ENCODE measurements at places on chromosomes 1 and 21.

DNA sequence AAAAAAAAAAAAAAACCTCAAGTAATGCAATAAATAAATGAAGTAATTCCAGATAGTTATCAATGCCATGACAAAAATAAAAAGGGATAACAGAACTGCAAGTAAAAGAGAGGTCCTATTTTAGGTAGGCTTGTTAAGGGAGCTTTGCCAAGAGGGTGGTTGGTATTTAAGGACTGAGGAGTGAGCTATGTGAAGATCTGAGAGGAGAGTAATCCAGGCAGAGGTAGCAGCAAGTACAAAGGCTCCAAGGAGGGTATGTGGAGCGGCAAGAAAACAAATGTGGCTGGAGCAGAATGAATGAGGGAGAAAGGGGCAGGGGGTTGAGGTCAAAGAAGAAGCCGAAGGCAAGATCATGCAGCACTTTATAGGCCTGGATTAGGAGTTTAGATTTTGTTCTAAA lies 59.9 kb upstream of the CDC42BPA start:
- no peak for DNase-seq

GRCh38 chr1:78143673-78144072 lies 97.9 kb downstream of the GIPC2 start:
- no peak for DNase-seq

DNA sequence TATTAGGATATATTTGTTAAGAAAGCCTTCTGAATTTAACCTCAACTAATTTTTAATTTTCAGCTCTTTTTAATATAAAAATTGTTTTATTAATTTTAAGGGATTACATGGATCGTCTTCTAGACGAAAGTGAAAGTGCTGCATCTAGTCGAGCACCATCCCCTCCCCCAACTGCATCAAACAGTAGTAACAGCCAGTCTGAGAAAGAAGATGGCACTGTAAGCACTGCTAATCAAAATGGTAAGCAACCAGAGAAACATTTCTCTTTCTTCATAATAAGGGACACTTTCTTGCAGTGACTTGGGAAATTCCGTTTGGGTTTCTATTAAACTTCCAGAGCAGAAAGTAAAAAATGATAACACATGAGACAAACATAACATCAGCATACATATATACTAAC lies 56.9 kb downstream of the MIER1 start:
- DNase-seq, result no peak

- no peak for DNase-seq
Observed at GRCh38 chr21:32712043-32712442, 15.8 kb downstream of the SYNJ1 start.

GRCh38 chr1:184112176-184112948 lies 60.8 kb downstream of the TSEN15 start:
- DNase-seq, result no peak

GRCh38 chr21:31180256-31181081 lies 142.2 kb upstream of the KRTAP19-8 start:
- DNase-seq, result no peak

DNA sequence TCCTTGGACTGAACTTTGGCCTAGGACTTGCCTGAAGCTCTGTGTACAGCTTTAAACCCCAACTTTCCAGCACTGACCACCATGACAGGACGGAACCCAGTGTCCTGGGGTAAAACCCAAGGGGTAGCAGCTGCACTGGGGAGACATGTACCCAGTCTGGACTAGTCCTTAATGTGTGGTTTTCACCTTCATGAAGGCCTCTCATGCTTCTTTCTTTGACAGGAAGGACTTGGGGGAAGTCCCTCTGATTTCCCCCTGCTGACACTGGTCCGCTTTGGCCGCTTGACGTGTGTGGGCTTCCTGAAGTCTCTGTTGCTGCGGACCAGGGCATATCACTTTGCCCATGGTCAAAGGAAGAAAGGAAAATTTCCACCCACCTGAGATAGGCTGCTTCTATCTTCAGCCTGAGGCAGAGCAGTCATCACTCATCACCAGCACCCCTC lies 66.3 kb upstream of the PRDX6 start:
- no peak for DNase-seq

- no peak for DNase-seq
Observed at GRCh38 chr1:115204513-115204912, 115.2 kb upstream of the TSPAN2 start.

- DNase-seq, result no peak
Observed at GRCh38 chr1:117556976-117557375, 48.9 kb upstream of the TENT5C start.

- no peak for DNase-seq
Observed at GRCh38 chr21:32940079-32941014, 85.4 kb upstream of the OLIG2 start.

All from stimulated activated CD4-positive, alpha-beta T cell treated with anti-CD3 and anti-CD28 coated beads, Interleukin-1b, Interleukin-23, amount 100 ng/mL, for 1 hour (primary cell).